ENCODE measurements at places on chromosomes 7 and 10. TPM values are rescaled to one million over a fixed set of nuclear protein-coding genes. Genes with fewer than 3 reads are reported as not detected.

Gene MXI1
- total RNA-seq: 17.3 TPM

Gene ZKSCAN1
- total RNA-seq: 54.6 TPM

Gene UNCX
- total RNA-seq: not detected

Gene SERPINE1
- total RNA-seq: 183 TPM

Gene ENTPD7
- total RNA-seq: 26.0 TPM

Gene GRID2IP
- total RNA-seq: not detected

Gene CLCN1
- not detected for total RNA-seq

Gene CNNM2
- total RNA-seq: 10.5 TPM

Gene PHKG1
- total RNA-seq: 1.2 TPM

Gene LBX1
- total RNA-seq: not detected

Gene SLC13A4
- not detected for total RNA-seq

Measured in placental epithelial cell (primary cell).